CD4-positive, alpha-beta T cell treated with Interleukin-6 at 100 ng/mL for 8 hours (primary cell): ENCODE measurements at places on chromosomes 2 and 18.

GRCh38 chr18:77157312-77157711 lies 24.7 kb upstream of the MBP start:
- no peak for DNase-seq

GRCh38 chr2:110770404-110770958 lies 38.1 kb downstream of the ACOXL start:
- no peak for DNase-seq

- DNase-seq, result no peak
Observed at GRCh38 chr2:10873171-10873570, 38.6 kb upstream of the KCNF1 start.

DNA sequence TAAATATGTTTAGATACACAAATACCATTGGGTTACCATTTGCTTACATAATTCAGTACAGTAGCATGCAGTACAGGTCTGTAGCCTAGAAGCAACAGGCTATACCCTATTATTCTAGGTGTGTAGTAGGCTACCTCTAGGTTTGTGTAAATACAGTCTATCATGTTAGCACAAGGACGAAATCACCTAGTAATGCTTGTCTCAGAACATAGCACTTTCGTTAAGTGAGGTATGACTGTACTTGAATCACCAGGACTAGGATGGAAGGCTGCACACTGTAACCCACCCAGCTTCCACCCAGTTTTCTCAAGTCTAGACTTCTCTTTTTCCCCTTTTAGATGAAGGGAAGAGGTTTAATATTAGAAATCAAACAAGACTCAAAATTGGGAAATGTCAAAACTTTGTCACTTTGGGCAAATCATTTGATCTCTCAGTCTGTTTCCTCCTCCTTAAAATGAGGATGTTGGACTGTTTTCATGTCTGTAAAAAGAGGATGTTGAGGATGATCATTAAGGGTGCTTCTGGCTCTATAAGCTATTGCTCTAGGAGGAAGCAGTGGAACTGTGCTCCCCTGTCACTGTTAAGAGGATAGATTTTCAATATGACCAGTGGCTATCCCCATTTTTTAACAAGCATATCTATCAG lies 3.7 kb upstream of the SOCS6 start:
- no peak for DNase-seq

DNA sequence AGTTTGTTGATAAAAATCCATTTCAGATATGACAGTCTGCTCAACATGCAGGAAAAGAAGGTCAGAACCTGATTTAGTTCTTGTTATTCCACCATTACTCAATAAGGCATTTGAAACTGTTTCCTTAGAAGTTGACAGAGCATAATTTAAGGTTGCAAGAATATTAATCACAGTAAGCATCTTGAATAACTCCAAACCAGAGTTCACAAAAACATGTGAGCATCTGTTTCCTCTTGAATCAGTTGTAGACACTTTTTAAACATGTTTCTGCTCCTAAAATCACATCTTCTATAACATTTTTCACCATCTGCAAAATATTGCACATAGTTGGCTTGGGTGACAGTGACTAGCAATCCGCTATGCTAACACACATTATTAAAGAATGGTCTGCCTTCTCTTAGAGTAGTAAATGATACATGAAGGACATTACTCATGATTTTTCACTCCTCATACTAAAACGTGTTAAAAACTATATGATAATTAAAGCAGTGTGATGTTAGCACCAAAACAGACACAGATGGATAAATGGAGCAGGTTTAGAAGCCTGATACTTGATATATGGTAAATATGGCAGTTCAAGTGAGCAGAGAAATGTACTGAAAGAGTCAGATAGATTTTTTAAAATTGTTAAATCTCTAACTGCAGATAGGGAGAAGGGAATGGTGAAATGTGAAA lies 30.3 kb downstream of the AKAIN1 start:
- no peak for DNase-seq
